ENCODE measurements at places on chromosomes 13 and 19.

GRCh38 chr13:76871432-76871831 lies 14.8 kb downstream of the KCTD12 start:
- DNase-seq, result no peak

DNA sequence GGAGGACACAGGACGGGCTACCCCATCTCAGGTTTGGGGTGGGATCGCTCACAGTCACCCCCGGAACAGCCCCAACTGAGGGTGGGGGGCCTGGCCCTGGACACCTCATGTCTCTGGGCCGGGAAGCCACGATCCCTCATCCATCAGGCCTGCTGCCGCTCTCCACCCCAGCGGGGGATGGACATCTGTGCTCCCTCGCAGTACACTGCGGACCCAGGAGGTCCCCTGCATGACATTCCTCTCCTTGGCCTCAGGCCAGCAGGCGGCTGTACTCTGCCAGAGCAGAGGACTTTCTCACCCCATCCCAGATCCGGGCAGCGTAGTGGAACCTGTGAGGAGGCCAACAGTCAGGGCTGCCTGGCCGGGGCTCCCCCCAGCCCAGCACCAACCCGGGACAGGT lies 15.5 kb downstream of the IRGC start:
- no peak for DNase-seq

DNA sequence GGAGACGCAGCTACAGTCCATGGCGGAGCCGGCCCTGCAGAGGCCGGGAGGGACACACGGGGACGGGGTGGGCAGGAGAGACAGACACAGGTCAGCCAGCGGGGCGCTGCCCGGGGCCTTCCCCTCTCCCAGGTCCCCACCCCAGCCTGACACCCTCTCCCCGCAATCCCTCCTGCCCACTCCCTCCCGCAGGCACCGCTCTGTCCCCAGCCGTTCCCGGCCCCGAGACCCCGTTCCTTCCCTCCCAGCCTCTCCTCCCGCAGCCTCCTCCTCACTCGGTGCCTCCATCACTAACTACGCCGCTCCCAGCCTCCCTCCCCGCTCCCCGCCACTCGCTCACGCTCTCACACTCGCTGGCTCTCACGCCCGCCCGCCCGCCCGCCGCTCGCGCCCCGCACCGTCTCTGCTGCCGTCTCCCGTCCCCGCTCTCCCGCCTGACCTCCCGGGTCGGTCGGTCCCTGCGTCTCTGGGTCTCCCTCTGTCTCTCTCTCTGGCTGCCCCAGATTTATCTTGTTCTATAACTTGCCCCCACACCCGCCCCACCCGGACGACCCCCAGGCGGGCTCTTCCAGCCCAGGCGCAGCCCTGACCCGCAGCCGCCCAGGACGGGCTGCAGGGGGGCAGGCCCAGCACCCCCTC lies 15.2 kb downstream of the ERFL start:
- no peak for DNase-seq

GRCh38 chr19:34645551-34645950 lies 31.4 kb downstream of the SCGB2B2 start:
- DNase-seq, result no peak

DNA sequence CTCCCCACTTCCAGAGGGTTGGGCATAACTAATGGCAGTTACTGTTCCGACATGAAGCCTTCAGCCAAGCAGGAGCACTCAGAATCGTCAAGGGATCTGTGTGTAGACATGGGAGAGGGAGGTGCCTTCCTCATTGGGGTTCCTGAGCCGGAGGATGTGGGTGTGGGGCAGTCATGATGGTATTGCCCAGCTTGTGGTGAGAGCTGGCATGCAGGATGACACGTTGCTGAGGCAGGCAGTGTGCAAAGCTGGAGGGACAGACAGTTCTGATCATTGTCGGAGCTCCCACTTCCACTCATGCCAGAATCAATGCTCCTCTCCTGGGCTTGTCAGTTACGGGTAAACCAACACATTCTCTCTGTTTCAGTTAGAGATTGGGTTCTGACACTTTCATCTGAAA lies 83.9 kb upstream of the TSC22D1 start:
- DNase-seq, result no peak

DNA sequence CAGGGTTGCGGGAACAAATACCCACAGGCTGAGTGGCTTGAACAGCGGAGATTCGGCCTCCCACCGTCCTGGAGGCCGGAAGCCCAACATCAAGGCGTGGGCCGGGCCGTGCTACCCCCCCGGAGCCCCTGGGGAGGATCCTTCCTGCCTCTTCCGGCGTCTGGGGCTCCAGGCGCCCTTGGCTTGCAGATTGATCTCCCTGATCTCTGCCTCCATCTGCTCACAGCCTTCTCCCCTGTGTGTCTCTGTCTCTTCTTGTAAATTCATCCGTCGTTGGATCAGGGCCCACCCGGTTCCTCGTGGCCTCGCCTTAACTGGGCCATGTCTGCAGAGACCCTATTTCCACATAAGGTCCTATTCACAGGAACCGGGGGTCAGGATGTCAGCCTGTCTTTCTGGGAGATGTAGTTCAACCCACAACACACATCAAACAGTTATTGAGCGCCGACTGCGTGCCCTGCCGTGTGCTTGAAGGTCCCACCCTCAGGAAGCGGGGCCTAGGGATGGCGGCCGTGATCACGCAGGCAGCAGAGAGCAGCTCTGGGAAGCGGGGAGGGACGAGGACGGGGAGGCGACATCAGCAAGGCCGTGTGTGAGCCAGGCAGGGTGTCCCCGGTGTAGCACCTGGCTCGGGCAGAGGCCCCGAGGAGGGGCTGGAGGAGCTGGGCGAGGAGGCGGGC lies 21.3 kb downstream of the HCN2 start:
- DNase-seq, result no peak

- no peak for DNase-seq
Observed at GRCh38 chr13:20057963-20058362, 99.4 kb downstream of the ZMYM2 start.
